ENCODE measurements at places on chromosomes 1 and 21.

DNA sequence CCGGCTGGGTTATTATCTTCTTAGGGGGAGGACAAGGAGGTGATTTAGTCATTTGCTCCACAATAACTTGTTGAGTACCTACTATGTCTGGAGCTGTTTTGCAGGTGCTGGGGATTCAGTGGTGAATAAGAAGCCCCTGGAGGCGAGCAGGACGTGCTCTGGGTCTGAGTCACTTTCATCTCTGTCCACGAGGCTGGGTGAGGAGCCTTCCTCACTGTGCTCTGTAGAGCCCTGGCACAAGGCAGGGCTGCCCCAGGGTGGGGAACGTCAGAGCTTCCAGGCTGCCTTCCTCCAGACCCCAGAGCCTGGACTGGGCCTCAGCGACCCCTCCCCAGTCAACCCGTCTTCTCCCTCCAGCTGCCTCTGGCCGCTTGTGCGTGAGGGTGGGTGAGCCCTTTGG is 2.5 kb upstream of the PADI6 start:
- DNase-seq = no peak

- DNase-seq = no peak
Measured at GRCh38 chr1:4447778-4448420, 206.5 kb upstream of the AJAP1 start.

DNA sequence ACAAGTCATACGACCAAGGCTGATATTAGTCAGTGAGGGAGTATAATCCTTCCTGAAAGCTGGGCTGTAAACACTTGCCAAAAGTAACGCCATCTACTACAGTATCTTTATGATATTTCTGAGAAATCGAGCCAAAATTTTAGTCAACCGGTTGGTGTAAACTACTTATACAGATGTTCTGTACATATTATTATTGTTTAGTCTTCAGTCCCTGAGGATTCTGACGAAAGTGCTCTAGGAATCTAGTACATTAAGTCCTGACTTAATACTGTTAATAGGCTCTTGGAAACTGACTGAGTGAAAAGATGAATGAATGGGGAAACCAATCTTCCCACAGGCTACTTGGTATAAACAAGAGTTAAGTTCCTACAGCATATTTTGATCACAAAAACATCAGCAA is 274.3 kb downstream of the USP25 start:
- no peak for DNase-seq

DNA sequence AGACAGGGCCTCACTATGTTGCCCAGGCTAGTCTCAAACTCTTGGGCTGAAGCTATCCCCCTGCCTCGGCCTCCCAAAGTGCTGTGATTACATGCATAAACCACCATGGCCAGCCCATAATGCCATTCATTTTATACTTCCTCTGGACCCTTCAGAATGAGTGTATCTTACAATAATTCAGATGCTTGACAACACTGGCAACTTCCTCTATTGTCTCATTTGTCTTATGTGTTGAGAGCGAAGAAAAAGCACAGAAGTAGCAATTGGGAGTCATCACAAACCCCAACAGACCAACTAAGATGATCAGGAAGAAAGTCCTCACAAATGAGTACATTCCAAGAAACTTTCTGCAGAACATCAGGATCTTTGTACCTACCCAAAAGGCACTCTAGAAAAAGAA is 191.9 kb downstream of the RERE start:
- DNase-seq = no peak

DNA sequence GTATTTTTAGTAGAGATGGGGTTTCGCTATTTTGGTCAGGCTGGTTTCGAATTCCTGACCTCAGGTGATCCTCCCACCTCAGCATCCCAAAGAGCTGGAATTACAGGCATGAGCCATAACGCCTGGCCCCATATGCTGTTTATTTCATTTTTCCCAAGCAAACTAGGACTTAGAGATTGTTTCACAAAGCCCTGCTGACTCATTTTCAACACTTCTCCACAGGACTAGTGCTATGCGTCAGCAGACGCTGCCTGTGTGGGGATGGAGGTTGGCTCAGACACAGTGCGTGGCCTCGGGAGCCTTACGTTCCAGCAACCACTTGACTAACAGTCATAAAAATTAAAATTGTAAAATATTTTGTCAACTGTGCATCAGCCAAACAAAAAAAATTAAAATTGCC is 22.7 kb downstream of the PKNOX1 start:
- no peak for DNase-seq

GRCh38 chr1:9615316-9616063 is 26.8 kb downstream of the TMEM201 start:
- DNase-seq = peak; percentile 46
